ENCODE measurements at places on chromosomes 4 and X.

DNA sequence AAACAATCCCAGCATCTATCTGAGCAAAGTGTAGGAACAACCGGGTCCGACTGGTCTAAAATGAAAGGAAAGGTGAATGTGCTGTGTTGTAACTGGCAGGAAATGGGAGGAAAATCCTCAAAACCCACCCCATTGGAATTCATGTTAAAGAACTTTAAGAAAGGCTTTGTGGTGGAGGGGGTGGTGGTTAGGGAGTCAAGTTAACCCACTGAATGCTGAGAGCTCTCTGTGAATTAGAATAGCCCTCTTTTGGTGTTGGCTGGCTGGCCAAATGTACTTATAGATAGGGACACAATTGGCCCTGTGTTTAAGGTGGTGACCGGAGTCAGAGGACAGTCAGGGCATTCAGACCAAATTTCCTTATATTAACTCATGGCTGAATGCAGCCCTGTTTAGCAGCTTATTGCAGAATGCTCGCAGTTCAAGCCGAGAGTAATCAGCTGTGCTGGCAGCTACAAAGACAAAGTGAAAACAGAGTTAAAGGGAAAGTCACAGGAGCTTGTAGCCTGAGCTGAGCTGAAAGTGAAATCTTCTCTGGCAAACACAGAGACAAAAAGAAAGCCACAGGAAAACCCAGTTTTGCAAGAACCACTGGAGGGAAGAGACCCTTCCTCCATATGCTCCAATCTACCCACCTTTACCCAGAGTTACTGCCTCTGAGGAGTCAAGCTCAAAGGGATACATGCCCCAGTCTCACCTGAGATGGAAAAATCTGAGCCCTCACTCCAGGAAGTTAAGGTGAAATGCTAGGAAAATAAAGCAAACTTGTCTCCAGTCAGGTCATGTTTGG is 38.5 kb upstream of the UGT2B7 start:
- no peak for DNase-seq

GRCh38 chr4:117479673-117480072 is 394.3 kb upstream of the TRAM1L1 start:
- DNase-seq = peak; percentile 20

DNA sequence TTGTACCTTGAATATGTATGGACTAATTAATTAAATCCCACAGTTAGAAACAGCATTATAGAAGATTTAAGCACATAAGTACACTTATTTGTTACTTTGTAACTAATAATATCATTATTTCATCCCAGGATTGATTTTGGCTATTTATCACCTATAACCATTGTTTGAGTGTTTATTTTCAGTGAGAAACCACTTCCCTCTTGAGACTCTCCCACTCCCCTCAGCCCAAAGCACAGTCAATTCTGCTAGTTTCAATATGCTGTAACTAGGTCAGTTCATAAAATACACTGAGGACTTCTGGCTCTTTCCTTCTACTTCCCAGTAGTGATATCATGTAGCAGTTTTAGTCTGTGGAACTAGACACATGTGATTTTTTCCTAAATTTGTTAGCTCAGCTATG is 16.3 kb downstream of the OFD1 start:
- DNase-seq = no peak

DNA sequence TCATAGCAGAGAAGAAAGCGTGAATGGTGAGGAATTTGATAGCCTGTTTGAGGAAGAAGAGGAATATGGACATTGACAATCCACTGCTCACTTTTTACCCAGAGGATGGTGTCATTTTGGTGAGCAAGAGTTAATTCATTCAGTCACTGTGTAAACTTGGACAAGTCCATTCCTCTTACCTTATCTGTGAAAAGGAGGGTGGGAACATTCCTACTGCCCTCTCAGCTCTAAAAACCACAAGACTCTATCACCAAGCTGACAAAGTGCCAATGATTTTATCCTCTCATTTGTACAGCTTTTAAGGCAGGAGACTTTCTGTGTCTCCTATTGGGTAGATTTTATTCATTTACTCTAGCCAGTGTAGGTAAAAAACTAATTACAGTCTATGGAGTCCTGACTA is 103.8 kb downstream of the LUZP4 start:
- DNase-seq = peak; percentile 25

GRCh38 chr4:76293772-76294171 is 12.8 kb upstream of the STBD1 start:
- DNase-seq = no peak

GRCh38 chr4:156972379-156973015 is 898 bp upstream of the PDGFC start:
- no peak for DNase-seq

DNA sequence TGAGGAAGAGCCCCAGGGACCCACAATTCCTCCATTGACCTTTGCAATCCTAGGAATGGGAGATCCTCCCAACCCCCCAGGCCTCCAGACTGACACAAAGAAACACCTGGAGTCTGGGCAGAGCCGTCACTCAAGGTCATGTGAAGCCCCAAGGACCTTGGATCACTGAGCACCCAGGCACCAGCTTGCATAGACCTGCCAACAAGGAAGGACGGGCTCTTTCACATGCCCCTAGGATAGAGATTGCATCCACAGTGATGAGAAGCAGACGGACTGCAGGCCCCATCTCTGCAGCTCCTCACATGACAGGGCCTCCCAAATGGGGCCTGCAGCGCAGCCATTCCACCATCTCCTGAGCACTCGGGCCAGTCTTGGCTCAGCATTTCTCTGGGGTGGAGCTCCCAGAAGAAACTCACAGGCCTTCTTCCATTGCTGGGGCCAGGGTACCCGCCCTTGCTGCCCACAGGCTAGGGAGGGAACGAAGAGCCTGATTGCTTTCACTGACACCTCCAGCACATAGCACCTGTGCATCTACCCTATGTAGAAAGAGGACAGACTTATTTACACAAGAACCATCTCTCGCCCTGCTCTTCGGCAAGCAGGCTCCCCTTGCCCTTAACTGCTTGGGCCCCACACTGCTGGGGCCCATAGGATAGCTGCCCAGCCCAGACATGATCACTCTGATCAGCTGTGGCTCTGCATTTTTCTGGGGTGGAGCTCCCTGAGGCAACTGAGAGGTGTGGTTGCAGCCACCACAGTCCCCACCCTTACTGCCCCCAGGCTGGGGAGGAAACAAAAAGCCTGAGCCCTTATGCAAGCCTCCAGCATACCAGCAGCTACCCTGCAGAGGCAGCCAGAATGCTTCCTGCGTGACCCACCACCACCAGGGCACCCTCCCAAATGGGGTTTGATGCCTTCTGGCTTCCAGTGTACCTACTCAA is 185.7 kb upstream of the ZCCHC13 start:
- DNase-seq = peak; percentile 22

DNA sequence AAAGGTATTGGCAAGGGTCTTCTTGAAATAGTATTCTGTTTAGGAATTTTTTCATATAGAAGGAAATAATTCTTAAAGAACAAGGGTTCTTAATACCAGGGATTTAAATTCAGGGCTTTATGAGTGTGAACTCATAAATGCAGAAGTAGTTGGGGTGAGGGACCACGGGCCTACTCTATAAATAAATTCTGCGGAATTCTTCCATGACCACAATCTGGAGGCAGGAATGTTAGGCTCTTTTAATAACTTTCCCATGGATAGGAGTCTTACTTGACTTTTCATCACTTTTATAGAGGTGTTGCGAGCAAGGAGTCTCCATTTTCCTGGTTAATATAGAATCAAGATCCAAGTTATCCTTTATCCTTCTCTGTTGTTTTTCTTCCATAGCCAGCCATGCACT is 76.7 kb upstream of the SLC4A4 start:
- DNase-seq = peak; percentile 44

DNA sequence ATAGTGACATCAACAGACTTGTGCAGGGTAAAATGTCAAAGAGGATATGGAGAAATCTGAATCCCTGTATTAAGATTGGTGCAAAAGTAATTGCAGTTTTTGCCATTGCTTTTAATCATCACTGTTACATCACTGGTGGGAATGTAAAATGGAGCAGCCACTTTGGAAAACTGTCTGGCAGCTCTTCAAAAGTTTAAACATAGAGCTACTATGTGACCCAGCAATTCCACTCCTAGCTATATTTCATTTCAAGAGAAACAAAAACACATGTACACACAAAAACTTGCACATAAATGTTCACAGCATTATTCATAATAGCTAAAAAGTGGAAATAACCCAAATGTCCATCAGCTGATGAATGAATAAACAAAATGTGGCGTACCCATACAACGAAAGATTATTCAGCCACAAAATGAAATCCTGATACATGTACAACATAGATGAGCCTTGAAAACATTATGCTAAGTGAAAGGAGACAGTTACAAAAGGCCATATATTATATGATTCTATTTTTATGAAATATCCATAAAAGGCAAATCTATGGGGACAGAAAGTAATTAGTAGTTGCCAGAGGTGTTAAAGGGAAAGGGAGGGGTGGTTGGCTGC is 106.4 kb downstream of the AMELX start:
- no peak for DNase-seq

GRCh38 chrX:3195845-3196244 is 150.6 kb downstream of the MXRA5 start:
- DNase-seq = no peak

GRCh38 chrX:107506596-107507031 is 57.2 kb downstream of the FRMPD3 start:
- DNase-seq = no peak

DNA sequence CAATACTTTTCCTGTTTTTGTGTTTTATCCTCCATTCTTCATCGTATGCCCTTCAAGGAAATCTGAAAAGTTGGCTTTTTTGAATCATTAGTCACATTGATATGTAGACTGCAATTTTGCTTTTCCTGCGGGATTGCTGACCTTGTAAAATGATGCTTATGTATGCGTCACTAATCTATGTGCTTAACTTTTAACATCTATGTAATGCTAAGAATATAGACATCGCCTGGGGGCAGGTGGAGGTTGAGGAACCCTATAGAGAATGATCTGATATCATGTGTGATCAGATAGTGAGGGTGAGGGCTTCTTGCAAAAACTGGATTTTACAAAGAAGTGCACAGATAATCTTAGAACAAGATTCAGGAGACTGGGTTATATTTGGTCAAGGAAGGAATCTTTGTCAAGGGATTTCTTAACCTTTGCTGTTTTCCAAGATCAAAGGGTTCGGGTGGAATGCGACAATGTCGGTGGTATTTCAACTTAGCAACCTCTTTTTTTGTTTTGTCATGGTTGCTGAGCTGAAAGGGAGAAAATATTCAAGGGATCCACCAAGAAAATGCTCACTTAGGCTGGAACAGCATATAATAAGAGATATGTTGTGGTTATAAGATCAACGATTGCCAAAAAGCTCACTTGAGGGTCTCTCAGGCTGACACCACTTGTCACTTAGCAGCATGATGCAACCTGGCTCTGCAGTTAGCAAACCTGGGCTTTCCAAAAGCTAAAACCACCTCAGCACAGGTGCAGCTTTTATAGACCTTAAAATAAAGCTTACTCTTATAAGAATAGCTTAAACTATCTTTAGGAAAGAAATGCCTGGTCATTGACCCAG is 70.6 kb upstream of the PUDP start:
- DNase-seq = no peak
